Activated CD8-positive, alpha-beta T cell treated with anti-CD3 and anti-CD28 coated beads for 36 hours (primary cell): ENCODE measurements at places on chromosomes 16 and 17. TPM values are rescaled to one million over a fixed set of nuclear protein-coding genes. Genes with fewer than 3 reads are reported as not detected.

GRCh38 chr17:76371656-76372628 lies 12.5 kb upstream of the SPHK1 start:
- no peaks in the 10 kb centered on the region for H3K36me3 ChIP-seq
- no peak overlapping the region for H3K4me3 ChIP-seq
- peaks cover 4% of the 10 kb centered on the region for H3K4me1 ChIP-seq
- DNase-seq: no peak
- no peaks in the 10 kb centered on the region for H3K27me3 ChIP-seq
- no peak overlapping the region for H3K27ac ChIP-seq

DNA sequence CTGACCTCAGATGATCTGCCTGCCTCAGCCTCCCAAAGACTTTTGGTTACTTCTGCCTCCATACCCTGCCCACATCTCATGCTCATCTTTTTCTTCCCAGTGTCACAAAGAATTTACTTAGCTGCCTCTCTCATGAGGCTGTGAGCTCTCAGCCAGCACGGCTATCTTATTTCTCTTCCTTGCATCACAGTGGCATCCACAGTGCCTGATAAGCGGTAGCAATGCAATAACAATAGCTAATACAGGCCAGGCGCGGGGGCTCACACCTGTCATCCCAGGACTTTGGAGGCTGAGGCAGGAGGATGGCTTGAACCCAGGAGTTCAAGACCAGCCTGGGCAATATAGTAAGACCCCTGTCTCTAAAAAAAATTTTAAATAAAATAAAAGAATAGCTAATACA lies 15.5 kb upstream of the MARVELD3 start:
- DNase-seq: no peak
- H3K4me3 ChIP-seq: no peak overlapping the region
- H3K36me3 ChIP-seq: no peaks in the 10 kb centered on the region
- no peak overlapping the region for H3K27ac ChIP-seq
- H3K27me3 ChIP-seq: peaks cover 19% of the 10 kb centered on the region

- H3K36me3 ChIP-seq: no peaks in the 10 kb centered on the region
- no peak overlapping the region for H3K4me3 ChIP-seq
- H3K27me3 ChIP-seq: peaks cover 3% of the 10 kb centered on the region
- no peak overlapping the region for H3K27ac ChIP-seq
- no peak for DNase-seq
Observed at GRCh38 chr16:27020031-27020430, 46.7 kb upstream of the C16orf82 start.

CDK3 gene
- total RNA-seq: 3.8 TPM

DNA sequence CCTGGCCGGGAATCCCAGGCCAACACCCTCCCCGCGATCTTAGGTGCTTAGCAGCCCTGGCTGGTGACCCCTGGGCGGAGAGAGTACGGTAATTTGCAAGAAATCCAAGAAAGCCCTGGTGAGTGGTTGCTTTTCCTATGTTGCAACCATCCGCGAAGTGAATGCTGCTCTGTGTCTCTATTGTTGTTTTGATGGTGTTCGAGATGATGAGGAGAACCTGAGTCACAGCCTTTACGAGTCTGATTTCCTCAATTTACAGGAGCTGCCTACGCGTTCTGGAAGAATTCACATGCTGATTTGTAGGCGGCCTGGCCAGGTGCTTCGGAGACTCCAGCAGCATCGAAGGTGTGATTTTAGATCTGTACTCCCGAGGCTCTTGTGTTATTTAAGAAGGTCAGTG lies 63.3 kb downstream of the TMEM235 start:
- H3K36me3 ChIP-seq: no peaks in the 10 kb centered on the region
- no peak for DNase-seq
- H3K27ac ChIP-seq: no peak overlapping the region
- peaks cover 2% of the 10 kb centered on the region for H3K4me1 ChIP-seq
- H3K4me3 ChIP-seq: no peak overlapping the region
- H3K27me3 ChIP-seq: no peaks in the 10 kb centered on the region

- DNase-seq: no peak
- no peak overlapping the region for H3K4me3 ChIP-seq
- peaks cover 18% of the 10 kb centered on the region for H3K4me1 ChIP-seq
- peak overlapping the region; percentile 34 for H3K27ac ChIP-seq
- H3K27me3 ChIP-seq: no peaks in the 10 kb centered on the region
Observed at GRCh38 chr16:68179196-68179795, 56.6 kb downstream of the ESRP2 start.
